ENCODE measurements at places on chromosomes 13 and 19.
A peak's percentile ranks its signal among the peaks of the same experiment; 100 is the strongest.

- DNase-seq, result peak; percentile 76
Observed at GRCh38 chr13:98476538-98476966, 100.4 kb downstream of the STK24 start.

GRCh38 chr13:90237852-90238251 lies 1109.6 kb upstream of the MIR17HG start:
- no peak for DNase-seq

DNA sequence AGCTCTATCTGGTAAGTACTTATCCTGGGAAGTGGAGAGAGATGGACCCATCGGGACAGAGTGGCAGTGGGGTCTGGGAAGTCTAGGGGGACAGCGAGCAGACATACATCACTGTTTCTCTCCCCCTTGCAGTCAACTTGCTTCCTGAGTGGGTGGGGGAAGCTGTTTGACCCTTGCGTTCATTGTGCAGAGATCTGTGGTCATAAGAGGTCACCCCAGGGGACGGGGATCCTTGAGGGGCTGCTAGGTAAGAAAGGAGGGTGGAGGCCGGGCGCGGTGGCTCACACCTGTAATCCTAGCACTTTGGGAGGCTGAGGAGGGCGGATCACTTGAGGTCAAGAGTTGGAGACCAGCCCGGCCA lies 474 bp downstream of the ARHGEF18 start:
- no peak for DNase-seq

DNA sequence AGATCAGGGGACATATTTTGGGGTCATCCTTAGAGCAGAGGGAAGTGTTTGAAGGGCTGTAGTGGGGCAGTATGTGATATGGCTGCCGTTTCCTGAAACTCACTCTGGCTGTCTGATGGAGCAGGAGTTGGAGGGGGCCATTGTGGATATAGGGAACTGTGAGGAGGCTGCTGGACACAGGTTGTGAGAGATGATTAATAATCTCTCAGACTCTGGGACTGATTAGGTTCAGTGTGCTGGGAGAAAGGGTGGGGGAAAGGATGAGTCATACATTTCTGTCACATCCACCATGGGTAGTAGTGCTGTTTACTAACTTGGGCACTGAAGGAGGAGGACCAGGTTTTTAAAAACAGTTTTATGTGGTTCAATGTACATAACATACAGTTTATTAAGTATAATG lies 4.8 kb downstream of the B3GLCT start:
- DNase-seq, result no peak

GRCh38 chr13:50518781-50519201 lies 324.7 kb downstream of the DLEU7 start:
- no peak for DNase-seq

- DNase-seq, result no peak
Observed at GRCh38 chr13:30870049-30870884, 35.8 kb upstream of the MEDAG start.

GRCh38 chr19:13079542-13079986 lies 23.1 kb downstream of the LYL1 start:
- no peak for DNase-seq

- DNase-seq, result no peak
Observed at GRCh38 chr13:42393573-42394360, 121.8 kb downstream of the AKAP11 start.
